ENCODE measurements at places on chromosomes 7 and 10.

GRCh38 chr7:109003742-109004141, 434.1 kb downstream of the DNAJB9 start:
- DNase-seq = no peak

- no peak for DNase-seq
These were observed 16.3 kb downstream of the OR6V1 start for GRCh38 chr7:143068446-143068845.

DNA sequence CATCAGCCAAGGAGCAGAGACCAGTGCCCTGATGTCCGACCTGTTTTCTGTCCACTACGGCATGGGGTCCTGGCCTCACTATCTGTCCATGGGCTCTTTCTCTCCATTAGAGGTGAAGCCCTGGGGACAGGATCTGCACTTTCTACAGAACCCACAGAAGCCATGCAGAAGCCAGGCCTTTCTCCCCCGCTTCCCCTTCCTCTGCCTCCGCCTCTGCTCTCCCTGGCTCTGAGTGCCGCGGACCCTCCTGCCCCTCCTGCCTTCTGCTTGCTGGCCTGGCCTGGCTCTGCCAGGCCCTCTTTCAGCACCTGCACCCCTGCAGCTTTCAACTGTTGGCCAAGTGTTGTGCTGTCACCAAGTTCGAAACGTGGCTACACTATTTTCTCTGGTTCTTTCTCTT, 439.8 kb upstream of the ZMIZ1 start:
- DNase-seq = no peak

GRCh38 chr10:63767138-63767801, 246.1 kb downstream of the REEP3 start:
- DNase-seq = no peak

DNA sequence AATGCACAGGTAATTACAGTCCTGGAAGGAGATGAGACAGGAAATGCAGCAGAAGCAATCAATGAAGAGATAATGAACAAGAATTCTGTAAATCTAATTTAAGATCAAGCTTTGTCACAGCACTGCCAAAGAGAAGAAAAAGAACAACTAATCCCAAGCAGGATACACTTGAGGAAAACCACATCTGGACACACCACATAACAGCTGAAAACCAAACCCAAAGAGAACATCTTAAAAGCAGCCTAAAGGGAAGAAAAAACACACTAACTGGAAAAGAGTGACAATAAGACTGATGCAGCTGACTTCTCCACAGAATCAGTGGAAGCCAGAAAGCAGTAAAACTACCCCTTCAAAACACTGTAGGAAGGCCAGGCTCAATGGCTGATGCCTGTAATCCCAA, 10.2 kb downstream of the CYTH3 start:
- DNase-seq = no peak

- no peak for DNase-seq
These were observed 19.0 kb downstream of the C10orf90 start for GRCh38 chr10:126651467-126651866.
